Subcutaneous adipose tissue (tissue), 4 donors: ENCODE measurements at places on chromosomes 6 and 20. TPM values are rescaled to one million over a fixed set of nuclear protein-coding genes. Genes with fewer than 3 reads are reported as not detected.

The HTR1E gene
- total RNA-seq = not detected

The PHACTR3 gene
- not detected for total RNA-seq

The NEURL2 gene
- 2.3 TPM for total RNA-seq

The SIRPB1 gene
- not detected for total RNA-seq

The RAET1G gene
- not detected for total RNA-seq

The ZBTB46 gene
- 45.2 TPM for total RNA-seq

The GRM1 gene
- not detected for total RNA-seq

The IP6K3 gene
- total RNA-seq = 0.34 TPM

The LST1 gene
- 10.4 TPM for total RNA-seq
